Neural cell (in vitro differentiated cells): ENCODE measurements at places on chromosomes 7 and 10. TPM values are rescaled to one million over a fixed set of nuclear protein-coding genes. Genes with fewer than 3 reads are reported as not detected.

Gene KLHL7
- 198 and 206 TPM in 2 replicates for polyA plus RNA-seq

Gene LIPJ
- 0.15 and 0.16 TPM in 2 replicates for polyA plus RNA-seq

Gene TFR2
- polyA plus RNA-seq, result 21.0 and 23.5 TPM in 2 replicates

Gene CXCL12
- polyA plus RNA-seq, result 0.14 and 0.54 TPM in 2 replicates
